Thoracic aorta (tissue), 2 donors: ENCODE measurements at places on chromosomes 2 and 18. TPM values are rescaled to one million over a fixed set of nuclear protein-coding genes. Genes with fewer than 3 reads are reported as not detected.

GRCh38 chr2:172791953-172792352 is 56.3 kb downstream of the RAPGEF4 start:
- DNase-seq: no peak

The RAB11FIP5 gene
- 62.4 TPM for total RNA-seq

DNA sequence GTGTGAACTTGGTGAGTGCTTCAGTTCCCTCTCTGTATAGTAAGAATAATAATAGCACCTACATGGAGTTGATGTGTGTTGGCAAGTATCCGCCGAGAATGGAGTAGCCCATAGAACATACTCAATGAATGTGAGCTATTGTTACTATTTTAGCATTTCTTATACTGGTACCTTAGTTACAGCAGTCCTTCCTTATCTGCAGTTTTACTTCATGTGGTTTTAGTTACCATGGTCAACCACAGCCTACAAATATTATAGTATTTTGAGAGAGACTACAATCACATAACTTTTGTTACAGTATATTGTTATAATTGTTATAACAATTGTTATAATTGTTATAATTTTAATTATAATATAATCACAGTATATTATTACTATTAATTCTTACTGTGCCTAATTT is 152.5 kb upstream of the RASGRP3 start:
- no peak for DNase-seq

- DNase-seq: no peak
These were observed 179.4 kb downstream of the TXNL1 start for GRCh38 chr18:56458770-56459712.
